Thyroid gland (tissue), 4 donors: ENCODE measurements at places on chromosomes 6 and 20.

DNA sequence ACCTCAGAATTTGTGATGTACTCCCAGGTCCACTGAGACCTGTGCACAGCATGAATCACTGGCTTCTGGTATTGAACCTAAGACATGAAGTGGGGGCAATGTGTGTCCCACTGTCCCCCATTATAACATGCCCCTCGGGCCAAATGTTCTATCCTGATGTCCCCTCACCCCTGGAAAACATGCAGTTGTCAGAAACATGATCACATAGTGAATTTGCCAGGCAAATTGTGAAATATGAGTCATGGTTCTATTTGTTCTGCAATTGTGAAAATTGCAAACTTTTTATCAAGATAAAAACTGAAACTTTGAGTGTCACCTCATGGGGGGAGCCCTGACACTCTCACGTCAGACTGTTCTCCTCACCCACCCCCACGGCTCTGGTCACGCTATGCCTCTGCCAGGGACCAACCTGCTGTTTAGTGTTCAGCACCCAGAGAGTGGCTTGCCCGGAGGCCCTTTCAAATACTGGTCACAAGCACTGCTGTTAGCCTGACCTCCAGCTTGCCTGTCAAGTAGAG, 305.3 kb downstream of the CLIC5 start:
- no peak for DNase-seq

DNA sequence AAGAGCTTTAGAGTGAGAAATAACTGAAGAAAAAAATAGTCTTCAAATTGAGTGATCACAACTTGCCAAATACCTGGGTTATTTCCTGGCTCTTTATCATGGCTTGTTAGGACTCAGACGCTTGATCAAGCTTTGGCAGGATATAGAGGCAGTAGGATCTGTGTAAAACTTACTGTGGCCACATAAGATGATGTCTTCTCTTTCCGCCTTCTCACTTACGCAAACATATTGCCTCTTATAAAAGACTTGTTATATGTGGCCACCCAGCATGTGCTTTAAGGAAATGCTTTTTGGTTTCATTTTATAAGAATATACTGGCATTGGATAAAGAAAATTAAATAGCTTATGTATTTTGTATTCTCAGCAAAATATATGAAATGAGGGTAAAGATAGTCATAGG, 101.8 kb upstream of the AKIRIN2 start:
- DNase-seq = no peak

GRCh38 chr20:25054995-25055629, 2.8 kb downstream of the ACSS1 start:
- no peak for DNase-seq

DNA sequence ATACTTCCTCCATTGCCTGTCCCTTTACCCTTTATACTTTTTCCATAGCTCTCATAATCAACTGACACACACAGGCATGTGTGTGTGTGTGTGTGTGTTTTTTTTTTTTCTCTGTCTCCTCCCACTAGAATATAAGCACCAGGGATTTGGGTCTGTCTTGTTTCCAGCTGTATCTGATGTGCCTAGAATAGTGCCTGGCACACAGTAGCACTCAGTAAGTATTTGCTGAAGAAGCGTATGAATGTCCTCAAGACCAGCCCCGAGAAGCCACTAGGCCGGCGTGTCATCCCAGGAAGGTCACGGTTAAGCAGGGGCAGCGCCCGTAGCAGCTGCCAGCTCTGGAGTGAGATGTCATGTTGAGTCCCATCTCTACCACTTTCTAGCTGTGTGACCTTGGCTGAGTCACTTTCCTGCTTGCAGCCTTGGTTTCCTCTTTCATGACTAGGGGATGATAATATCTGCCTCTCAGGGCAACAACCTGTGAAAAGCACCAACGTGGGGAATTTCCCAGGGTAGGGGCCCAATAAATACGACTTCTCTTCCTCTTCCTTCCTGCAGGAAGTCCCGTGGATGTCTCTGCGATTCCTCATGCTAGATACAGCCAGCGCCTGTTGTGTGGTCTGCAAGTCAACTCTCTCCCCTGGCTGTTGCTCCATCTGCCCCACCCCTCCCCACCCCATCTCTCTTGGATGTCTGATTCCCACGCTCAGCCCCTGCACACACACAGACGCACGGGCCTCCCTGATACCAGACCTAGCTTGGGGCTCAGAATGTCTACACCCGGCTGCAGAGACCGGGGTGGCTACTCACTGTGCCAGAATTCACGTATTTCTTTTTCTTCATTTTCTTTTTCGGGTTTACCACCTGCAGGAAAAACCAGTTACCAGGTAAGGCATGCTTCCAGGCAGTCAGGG, 58.1 kb downstream of the RAB44 start:
- no peak for DNase-seq

GRCh38 chr20:33777816-33778215, 33.3 kb upstream of the CHMP4B start:
- no peak for DNase-seq
